Activated T-helper 1 cell treated with anti-CD3 and anti-CD28 coated beads, Interleukin-2, amount 50 U/mL, for 16 hours (primary cell): ENCODE measurements at places on chromosomes 3 and 15.

GRCh38 chr3:123083383-123084124, 16.7 kb downstream of the PDIA5 start:
- DNase-seq, result no peak

GRCh38 chr15:92098869-92099268, 245.4 kb downstream of the SLCO3A1 start:
- DNase-seq, result no peak

DNA sequence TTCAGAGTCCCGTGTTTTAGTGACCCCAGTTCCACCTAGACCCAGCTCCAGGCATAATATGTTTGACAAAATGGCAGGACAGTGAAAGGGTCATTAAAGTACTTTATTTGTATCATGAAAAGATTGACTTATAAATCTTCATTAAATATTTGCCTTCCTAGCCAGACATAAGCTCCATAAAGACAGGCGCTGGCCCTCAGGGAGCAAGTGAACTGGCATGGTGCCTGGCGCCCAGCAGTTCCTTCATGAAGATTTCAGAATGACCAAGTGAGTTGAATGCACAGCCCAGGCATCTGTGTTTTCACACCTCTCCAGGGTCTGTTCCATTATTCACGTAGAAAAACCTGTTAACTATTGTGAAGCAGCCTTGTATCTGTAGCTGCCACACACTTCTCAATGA, 166.2 kb downstream of the GAP43 start:
- no peak for DNase-seq

- DNase-seq, result peak; percentile 16
Measured at GRCh38 chr3:143119009-143119914, at the start of gene CHST2. CHST2 (plus strand) TSS chr3:143119771; CDS start chr3:143120817, 1,046 bp downstream.

DNA sequence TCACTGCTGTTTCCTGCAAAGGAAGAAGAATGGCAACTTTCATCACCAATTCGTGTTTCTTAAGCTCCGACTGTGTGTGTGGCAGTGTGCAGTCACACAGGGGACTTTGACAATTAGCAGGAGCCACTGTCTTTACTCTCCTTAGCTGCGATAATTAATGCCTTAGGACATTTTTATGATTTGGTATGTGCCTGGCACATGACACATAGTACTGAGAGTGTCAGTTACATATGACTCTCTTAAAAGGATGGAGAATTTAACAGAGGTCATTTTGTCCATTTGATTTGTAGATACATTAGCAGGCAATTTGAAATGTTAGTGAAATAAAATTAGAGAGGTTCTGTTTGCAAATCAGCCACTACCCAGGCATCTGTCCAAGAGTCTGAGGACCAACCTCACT, 128.9 kb upstream of the VEPH1 start:
- no peak for DNase-seq

GRCh38 chr3:128945041-128945877, 48.6 kb downstream of the CFAP92 start:
- no peak for DNase-seq

DNA sequence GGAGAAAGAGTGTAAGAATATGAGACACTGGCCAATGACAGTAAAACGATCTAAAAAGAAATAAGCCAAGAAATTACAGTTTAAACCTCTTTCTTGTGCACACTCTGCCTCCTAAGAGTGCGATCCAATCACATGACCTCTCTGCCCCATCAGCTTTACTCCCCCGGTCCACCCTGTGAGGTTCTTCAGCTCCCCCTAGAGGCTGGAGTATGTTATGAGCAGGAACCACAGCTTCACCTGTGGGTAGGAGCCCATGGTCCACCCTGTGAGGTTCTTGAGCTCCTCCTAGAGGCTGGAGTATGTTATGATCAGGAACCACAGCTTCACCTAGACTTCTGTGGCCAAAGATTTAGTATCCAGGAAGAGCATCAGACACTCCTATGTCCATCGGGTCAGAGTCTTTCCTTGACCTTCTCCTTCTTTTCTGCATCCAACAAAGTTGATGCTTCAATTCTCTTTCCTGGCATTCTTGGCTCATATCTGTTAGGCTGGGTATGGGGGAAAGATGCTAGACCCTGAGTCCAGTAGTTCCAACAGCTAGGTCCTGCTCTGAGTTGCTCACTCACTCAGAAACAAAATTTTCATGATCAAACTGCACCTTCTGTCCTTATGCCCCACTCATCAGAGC, 164.0 kb downstream of the MINAR1 start:
- no peak for DNase-seq
